ENCODE measurements at places on chromosomes 2 and 18.

DNA sequence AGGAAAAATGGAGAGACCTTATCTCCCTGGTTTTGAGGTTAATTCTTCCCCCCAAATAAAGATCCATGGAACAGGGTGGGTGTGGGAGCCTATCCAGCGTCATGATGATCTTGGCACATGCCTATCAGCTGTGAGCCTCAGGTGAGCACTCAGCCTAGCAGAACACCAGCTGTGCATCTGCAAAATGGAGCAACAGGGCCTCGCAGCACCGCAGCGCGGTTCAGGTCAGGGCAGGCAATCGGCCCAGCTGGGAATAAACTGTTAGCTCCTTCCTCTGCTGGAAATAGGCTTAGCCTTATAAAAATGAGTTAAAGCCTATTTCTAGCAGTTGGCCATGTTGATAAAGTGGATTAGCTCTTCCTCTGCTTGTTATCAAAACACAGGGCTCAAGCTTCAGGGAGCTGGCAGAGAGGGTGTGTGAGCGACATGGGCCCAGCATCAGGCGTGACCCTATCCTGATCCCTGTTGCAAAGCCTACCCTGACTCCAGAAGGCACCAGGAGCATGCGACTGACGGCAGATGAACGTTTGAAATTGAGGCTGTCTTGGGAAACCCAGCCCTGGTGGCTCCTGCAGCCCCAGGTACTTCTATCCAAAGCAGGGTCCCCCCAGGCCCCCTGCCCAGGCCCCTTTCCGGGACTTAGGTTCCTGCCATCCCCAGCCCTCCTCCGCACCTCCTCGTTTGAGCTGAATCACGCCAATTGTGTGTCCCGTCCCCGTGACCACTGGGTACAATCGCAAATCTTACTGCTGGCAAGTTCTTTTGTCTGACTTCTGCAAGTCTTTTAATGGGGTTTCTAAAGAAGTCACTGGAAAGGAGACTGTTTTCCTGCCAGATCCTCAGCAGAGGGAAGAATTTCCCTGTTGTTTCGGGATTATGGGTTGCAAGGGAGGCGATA, 35.4 kb downstream of the ARHGEF4 start:
- no peak for DNase-seq

- no peak for DNase-seq
Observed at GRCh38 chr2:232170396-232170795, 208.2 kb upstream of the ALPP start.

DNA sequence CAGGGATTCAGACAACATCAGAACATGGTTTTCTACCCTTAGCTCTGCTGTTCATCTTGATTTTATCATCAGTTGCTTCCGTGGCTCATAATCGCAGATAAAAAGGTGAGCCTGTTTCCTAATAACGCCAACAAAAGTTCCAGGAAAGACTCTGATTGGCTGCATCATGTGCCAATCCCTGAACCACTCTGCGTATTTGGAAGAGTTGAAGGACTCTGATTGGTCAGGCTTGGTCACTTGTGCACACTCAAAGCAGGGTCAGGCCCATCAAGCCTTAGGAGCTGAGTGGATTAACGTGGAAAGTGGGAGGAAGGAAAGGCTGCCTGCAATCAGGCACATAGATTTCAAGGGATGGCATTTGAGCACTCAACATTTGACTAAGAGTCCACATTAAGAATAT, 11.4 kb downstream of the TXNDC2 start:
- DNase-seq = no peak

DNA sequence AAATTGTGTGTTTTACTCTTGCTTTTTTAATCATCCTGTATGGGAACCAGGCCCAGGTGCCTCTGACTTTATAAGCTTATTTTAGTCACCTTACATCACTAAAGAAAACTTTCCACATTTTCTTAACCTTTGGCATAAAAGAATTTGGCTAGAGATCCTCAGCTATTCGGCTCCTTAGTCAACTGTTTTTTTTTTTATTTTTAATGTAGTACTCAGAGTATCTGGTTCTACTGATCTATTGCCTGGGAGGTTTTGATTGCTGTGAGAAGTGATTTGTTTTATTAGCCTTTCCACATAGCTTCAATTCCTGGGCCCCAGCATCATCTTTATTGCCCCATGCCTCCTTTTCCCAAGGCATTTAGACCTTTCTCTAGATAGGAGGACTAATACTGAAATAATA, 121.0 kb downstream of the MYO1B start:
- no peak for DNase-seq

- DNase-seq = no peak
Observed at GRCh38 chr2:124602759-124603158, 577.7 kb downstream of the CNTNAP5 start.

- no peak for DNase-seq
Observed at GRCh38 chr2:75596784-75597183, 36.0 kb upstream of the EVA1A start.

GRCh38 chr2:77156599-77156998, 365.6 kb downstream of the LRRTM4 start:
- DNase-seq = no peak

DNA sequence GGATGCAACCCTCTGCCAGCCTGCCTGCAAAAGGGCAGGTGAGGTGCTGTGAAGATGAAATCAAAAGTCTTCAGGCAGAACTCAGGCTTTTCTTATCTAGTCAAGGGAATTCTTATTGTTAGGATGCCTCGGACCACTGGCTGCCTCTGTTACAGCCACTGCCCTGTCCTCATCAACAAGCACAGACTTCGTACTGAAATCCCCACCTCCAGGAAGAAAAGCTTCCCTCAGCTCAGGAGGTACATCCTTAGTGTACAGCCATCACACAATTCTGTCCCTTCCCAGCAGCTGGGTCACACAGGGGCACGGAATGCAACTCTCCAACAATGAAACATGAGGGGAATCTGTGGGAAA, 10.1 kb upstream of the RNU4ATAC start:
- DNase-seq = no peak
